ENCODE measurements at places on chromosomes 7 and 10. TPM values are rescaled to one million over a fixed set of nuclear protein-coding genes. Genes with fewer than 3 reads are reported as not detected.

Gene TMEM229A
- total RNA-seq: 3.8 TPM

Gene NPSR1
- total RNA-seq: not detected

Gene UMAD1
- total RNA-seq: 24.9 TPM

Gene ZNF425
- 4.3 TPM for total RNA-seq

Gene AKR1C2
- total RNA-seq: 376 TPM

Gene GSTO2
- 3.4 TPM for total RNA-seq

Gene SPOCK2
- total RNA-seq: 0.36 TPM

Gene VWDE
- total RNA-seq: 0.09 TPM

Gene OR2A42
- not detected for total RNA-seq

Gene CDNF
- 1.2 TPM for total RNA-seq

DNA sequence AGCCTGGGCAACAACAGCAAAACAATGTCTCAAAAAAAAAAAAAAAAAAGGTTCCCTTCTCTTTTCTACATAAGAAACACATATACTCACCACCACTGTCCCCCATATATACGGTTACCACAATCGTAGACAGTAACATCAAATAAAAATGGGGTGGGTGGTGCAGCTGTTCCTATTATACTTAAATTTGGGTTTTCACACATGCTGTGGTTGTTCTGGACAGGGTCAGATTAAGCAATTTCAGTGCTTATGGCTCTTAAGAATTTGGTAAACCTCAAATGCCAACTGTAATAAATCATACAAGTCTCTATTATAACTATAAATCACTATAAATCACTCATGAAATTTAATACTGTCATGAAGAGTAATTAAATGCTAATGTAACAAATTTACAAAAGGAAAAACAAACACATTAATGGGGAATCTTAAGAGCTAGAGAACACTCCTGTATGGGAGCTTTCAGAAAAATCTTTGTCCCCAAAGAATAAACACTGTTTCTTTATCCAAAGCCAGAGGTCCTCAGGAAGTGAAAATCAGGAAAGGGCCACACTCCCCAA, 143.6 kb downstream of the GLI3 start:
- DNase-seq: no peak

GRCh38 chr7:78970440-78970916, 483.0 kb downstream of the MAGI2 start:
- peak; percentile 6 for DNase-seq

DNA sequence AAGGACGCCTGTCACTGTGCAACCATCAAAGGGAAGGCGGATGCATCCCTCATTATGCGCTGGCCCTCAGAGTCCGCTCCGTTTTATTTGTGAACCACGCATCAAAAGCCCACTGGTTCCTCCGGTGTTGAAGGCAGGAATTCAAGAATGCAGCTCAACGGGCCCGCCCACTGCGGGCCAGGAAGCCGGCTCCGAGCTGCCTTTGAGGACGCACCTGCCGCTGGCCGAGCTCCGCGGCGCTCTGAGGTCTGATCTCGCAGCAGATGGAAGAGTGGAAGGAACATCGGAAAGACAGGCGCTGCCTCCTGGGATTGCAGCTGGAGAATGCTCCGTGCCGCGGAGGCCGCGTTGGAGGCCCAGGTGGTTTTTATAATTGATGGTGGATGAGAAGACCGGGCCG, 56.9 kb upstream of the ADGRA1 start:
- DNase-seq: no peak

DNA sequence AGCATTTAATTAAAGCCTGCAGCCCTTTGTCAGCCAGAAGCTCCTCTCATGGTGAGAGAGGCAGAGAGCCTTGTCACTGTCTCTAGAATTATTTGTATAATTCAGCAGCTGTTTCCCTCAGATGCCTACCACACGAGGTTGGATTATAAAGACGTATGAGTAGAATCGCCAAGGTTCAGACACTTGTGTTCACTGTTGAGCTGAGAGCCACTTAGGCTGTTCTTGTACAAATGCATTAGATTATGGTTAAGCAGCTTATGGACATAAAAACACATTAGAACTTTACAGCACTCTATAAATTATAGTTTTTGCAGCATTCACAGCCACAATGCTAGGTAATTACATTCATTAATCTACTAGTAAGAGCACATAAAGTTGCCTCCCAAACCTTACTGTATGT, 282.6 kb downstream of the AUTS2 start:
- DNase-seq: no peak

DNA sequence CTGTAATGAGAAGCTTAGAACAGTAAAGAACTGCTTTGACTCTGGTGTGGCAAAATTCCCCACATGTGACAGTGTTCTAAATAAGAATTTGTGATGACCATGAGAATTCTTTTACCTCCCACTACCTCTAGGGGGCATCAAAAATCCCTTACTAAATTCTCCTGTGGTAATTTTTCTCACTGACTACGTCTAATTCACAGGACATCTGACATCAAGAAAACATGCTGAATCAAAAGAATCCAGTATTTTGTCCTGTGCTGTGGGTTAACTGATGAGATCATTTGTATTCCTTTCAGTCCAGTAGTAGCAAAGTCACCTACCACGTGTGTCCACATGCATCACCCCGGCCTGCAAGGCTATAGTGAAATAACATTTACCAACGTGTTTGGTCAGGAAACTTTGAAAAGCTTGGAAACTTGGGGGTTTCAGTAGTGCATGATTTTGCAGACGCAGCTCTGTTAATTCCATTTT, 103.8 kb downstream of the ATE1 start:
- DNase-seq: peak; percentile 62

- DNase-seq: peak; percentile 96
These were observed 47.2 kb upstream of the NRP1 start for GRCh38 chr10:33381451-33382215.

DNA sequence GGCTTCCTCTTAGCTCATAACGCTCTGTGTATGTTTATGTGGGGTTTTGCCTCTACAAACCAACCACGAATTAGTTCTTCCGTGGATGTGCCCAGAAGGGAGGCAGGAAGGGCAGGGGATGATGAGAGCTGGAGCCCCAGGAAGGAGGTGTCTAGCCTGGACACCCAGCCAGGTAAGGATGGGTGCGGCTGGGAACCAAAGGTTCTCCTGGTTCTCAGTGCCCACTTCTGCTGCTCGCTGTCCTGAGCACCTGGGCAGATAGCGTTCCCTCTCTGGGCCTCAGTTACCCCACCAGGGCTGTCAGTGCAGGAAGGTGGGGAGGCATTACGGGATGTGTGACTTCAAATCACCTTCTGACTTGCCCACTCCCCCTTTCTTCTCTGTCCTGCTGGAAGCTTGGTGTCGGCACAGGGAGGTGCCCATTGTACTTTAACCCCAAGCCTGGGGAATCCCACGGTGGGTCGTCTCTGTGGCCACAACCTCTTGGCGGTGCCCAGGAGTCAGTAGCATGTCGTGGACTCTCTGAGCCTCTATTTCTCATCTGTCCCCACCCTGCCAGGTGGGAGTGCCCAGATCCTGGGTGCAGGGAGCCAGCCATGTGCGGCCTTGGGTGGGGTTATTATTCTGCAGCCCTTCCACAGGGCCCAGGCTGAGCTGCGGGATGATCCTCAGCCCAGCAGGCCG, 18.7 kb upstream of the PCBD1 start:
- no peak for DNase-seq

GRCh38 chr10:109838592-109839244, 84.6 kb downstream of the XPNPEP1 start:
- DNase-seq: no peak

- DNase-seq: no peak
These were observed 1067.8 kb downstream of the DNAJB9 start for GRCh38 chr7:109637428-109637990.

GRCh38 chr10:46536781-46537180, 19.7 kb downstream of the GPRIN2 start:
- no peak for DNase-seq

GRCh38 chr10:77173615-77174461, 463.8 kb downstream of the KCNMA1 start:
- DNase-seq: peak; percentile 89

DNA sequence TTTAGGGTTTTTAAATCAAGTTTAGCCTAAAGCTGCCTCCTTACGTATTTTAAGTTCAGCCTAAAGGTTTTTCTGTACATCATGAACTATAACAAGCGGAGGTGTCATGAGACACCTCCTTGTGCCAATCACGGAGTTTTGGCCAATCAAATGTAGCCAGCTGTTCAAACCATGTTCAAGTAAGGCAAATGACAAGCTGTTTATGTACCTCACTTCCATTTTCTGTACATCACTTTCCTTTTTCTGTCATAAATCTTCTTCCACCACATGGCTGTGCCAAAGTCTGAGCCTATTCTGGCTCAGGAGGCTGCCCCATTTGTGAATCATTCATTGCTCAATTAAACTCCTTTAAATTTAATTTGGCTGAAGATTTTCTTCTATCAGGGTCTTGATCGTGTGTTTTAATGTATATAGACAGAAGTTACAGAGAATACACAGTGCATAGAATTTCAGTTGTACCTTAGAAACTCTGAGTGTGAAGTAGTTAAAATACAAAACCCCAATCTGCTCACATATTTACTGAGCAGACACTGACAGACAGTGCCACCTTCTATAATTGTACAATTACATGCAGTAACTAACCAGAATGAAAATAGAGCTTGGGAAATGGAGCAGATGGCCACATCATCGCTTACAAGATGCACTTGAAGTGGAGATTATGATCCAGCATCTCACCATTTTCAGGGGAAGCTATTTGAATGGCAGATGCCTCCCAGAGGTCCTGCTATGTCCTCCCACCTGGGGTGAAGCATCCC, 76.9 kb upstream of the LANCL2 start:
- DNase-seq: no peak

DNA sequence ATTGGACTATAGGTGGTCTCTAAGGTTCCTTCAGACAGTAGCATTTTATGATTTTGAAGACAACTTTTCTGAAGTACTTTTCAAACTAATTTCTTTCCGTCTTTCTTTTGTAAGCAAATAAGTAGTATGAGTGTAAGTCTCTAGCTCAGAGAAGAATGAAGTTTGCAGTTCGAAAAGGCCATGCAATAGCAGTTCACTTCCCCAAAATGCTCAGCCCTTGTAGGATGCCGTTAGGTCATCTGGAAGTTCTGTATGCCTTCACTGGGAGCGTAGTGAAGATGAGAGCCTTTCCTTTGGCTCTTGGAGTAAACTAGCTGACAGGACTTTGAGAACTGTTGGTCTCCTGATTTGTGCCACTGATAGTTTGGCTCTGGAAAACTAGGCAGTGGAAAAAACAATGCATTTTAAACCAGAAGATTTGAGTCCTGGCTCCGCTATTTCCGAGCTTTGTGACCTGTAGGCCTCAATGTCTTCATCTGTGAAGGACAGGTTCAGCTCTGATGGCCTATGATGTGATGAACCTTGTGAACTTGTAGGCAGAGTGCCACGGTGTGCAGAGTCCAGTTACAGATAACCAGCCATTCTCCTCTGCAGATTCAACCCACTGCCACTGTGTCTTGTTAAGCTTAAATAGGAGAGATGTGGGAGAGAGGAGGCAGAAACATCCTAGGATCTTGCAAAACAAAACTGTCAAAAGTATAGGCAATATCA, 18.8 kb downstream of the SGPL1 start:
- DNase-seq: no peak

DNA sequence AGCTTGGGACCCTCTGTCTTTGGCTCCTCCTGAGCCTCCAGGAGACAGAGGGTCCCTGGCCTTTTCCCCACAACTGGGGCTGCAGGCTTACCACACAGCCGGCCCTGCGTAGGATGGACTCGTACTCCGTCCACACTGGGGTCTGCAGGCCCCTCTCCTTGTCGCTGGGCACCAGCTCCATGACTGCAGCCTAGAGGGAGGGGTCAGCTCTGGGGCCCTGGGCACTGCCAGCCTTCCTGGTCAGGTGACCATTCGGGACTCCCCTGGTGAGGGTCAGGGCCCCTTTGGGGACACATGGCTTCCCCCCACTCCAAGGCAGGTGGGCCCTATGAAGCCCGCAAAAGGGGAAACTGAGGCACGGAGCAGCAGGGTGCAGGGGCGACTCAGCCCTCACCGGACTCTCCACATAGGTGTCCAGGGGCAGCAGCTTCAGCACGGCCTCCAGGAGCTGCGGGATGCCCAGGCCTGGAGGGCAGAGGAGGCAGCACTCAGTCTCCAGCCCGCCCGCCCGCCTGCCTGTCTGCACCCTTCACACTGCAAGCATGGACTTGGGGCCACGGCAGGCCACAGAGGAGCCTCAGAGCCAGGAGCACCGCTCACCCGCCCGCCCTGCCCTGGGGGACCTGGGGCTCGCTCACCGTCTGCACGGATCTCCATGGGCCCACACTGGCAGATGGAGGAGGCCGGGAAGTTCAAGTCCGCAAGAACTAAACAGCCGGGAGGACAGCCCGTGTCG, 1.1 kb downstream of the FUOM start:
- no peak for DNase-seq

GRCh38 chr10:52053497-52053896, 260.6 kb upstream of the DKK1 start:
- DNase-seq: no peak

- DNase-seq: no peak
These were observed 76.6 kb downstream of the GRM3 start for GRCh38 chr7:86720306-86720705.

- DNase-seq: no peak
These were observed 82.6 kb upstream of the PCGF5 start for GRCh38 chr10:91137822-91138221.

DNA sequence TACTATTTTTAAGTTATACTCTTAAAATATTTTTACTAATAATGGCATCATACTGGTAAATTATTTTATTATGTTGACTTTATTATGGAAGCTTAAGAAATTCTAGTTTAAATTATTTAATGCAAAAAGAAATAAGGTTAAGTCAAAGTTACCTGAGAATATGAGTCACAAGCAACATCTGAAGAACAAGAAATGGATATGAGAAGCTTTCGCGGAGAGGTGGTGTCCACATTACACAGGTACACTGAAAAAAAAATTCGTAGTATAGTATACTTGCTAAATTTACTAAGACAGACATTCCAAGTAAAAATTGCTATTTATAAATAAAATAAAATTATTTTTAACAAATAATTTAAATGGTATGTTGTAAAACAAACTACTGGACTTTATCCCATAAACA, 143.8 kb downstream of the AVL9 start:
- no peak for DNase-seq

DNA sequence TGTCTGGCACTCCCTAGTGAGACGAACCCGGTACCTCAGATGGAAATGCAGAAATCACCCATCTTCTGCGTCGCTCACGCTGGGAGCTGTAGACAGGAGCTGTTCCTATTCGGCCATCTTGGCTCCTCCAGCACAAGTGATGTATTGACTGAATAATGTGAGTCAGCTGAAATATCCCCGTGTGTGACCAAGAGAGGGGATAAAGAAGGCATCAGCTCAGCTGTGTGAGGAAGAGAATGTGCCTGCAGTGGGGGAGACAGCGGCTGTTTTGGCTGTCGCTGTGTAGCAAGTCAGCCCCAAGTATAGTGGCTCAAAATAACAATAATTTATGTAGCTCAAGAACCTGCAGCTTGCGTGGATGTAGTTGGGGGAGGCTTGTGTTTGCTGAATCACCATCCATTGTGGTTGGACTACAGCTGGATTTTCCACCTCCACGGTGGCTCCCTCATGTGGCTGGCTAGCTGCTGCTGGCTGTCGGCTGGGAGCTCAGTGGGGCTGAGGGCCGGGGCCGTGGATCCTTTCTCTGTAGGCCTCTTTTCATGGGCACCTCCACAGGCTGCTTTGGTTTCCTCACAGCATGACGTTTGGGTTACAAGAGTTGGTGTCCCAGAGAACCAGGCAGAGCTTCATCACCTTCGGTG, 434.5 kb downstream of the CCSER2 start:
- DNase-seq: no peak
